ENCODE measurements at places on chromosomes 7 and 10.
A peak's percentile ranks its signal among the peaks of the same experiment; 100 is the strongest.

GRCh38 chr7:102933763-102934162 is 21.0 kb downstream of the LRRC17 start:
- no peaks in the 10 kb centered on the region for H3K27me3 ChIP-seq
- H3K36me3 ChIP-seq = no peaks in the 10 kb centered on the region
- no peaks in the 10 kb centered on the region for H3K4me1 ChIP-seq

GRCh38 chr10:75276069-75276872 is 40.5 kb upstream of the COMTD1 start:
- H3K4me3 ChIP-seq = no peak overlapping the region
- no peak overlapping the region for H3K27ac ChIP-seq
- DNase-seq = no peak
- peaks cover 12% of the 10 kb centered on the region for H3K27me3 ChIP-seq
- no peaks in the 10 kb centered on the region for H3K36me3 ChIP-seq
- no peaks in the 10 kb centered on the region for H3K4me1 ChIP-seq

GRCh38 chr10:21092683-21093524 is 195.8 kb upstream of the NEBL start:
- H3K4me3 ChIP-seq = no peak overlapping the region
- H3K27me3 ChIP-seq = peaks cover 11% of the 10 kb centered on the region
- H3K36me3 ChIP-seq = no peaks in the 10 kb centered on the region

DNA sequence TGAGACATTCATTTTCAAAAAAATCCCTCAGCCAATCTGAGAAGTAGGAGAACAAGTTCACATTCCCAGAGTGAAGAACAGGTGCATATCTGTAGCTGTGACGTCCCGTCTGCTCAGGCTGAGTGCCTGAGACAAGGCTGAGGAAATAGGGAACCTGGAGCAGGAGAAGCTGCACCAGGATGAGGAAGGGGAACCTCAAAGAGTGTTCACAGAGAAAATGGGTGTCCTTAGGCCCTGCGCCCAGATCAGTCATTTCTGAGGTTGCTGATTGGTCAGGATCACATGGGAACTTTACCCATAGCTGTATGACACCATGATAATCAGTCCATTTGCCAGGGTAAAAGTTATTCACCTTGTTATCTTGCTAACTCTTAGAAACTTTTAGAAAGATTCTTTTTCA is 34.2 kb upstream of the TARP start:
- peaks cover 11% of the 10 kb centered on the region for H3K4me1 ChIP-seq
- H3K4me3 ChIP-seq = no peak overlapping the region
- no peaks in the 10 kb centered on the region for H3K36me3 ChIP-seq
- no peak for DNase-seq

DNA sequence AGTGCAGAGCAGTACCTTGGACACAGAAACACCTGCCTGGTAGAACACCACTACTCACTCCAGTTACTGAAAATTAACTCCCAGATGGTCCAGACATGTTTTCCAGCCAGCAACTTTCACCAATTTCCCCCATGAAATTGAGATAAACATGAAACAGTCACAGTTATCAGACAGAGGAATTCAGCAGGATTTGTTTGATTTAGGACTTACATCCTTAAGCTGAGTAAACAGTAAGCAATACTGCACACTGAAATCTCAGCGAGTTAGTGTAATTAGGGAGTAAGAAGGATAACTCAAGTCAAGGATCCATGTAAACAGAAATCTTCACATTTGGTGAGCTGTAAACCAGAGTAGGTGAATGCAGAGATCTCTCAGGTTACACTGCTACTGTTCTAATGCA is 353.5 kb downstream of the ELMO1 start:
- H3K27ac ChIP-seq = peak overlapping the region; percentile 51
- H3K4me3 ChIP-seq = no peak overlapping the region
- peaks cover 9% of the 10 kb centered on the region for H3K4me1 ChIP-seq
- no peaks in the 10 kb centered on the region for H3K27me3 ChIP-seq
- DNase-seq = no peak

Measured in activated T-cell treated with anti-CD3 and anti-CD28 coated beads, Interleukin-2, amount 50 U/mL, for 72 hours (primary cell).